ENCODE measurements at places on chromosomes 2 and 18.

- DNase-seq: no peak
Observed at GRCh38 chr2:231378026-231378722, 17.3 kb upstream of the B3GNT7 start.

GRCh38 chr18:67199993-67200617, 316.4 kb downstream of the DSEL start:
- no peak for DNase-seq

DNA sequence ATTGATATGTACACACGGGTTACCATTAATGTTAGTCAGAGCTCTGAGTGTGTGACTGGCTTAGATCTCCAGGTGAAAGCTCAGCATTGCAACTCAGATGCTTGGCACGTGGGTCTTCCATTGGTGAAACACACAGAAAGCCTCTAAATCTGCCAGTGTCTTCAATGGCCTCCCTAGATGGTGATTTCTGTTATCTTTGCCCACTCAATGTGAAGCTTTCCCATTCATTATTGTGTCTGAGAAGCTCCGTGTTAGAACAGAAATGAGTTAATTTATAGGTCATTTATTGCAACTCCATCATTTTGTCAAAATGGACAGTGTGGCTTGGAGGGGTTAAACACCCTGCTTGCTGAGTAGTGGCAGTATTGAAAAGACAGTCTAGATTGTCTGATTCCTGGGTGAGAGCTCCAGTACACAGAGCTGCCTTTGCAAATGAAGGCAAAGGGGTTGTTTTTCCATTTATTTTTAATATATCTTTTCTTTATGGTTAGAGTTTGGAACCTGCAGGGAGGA, 64.7 kb upstream of the GCFC2 start:
- DNase-seq: no peak

- no peak for DNase-seq
Observed at GRCh38 chr2:73822276-73822675, 6.5 kb upstream of the STAMBP start.

DNA sequence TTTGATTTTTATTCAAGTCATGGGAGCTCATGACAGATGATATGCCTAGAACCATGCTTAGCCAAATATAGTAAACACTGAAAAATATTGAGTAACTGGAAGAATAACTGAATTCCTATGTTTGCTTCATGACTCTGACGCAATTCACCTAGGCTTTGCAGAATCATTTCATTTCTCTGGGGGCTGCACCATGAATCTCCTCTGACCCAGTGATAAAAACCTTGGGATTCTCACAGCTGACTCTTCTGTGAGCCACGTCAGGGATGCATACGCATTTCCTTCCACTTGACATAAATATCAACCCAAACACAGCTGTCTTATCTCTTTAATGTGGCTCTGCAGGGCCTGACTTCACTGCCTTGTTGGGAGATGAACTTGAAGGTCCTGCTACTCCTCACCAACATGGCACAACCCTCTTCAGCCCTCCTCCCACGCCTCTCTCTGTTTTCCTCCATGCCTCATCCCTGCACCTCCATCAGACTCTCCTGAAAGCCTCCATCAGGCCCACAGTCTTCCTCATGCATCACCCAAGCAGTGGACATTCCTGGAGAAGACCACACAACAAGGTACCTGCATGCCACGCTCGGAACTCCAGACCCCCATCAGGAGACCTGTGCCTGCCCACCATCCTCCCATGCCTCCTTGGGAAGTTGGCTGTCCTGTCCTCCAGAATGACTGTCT, 29.8 kb downstream of the COL6A3 start:
- DNase-seq: no peak

GRCh38 chr2:188307850-188308283, 16.2 kb downstream of the GULP1 start:
- no peak for DNase-seq

DNA sequence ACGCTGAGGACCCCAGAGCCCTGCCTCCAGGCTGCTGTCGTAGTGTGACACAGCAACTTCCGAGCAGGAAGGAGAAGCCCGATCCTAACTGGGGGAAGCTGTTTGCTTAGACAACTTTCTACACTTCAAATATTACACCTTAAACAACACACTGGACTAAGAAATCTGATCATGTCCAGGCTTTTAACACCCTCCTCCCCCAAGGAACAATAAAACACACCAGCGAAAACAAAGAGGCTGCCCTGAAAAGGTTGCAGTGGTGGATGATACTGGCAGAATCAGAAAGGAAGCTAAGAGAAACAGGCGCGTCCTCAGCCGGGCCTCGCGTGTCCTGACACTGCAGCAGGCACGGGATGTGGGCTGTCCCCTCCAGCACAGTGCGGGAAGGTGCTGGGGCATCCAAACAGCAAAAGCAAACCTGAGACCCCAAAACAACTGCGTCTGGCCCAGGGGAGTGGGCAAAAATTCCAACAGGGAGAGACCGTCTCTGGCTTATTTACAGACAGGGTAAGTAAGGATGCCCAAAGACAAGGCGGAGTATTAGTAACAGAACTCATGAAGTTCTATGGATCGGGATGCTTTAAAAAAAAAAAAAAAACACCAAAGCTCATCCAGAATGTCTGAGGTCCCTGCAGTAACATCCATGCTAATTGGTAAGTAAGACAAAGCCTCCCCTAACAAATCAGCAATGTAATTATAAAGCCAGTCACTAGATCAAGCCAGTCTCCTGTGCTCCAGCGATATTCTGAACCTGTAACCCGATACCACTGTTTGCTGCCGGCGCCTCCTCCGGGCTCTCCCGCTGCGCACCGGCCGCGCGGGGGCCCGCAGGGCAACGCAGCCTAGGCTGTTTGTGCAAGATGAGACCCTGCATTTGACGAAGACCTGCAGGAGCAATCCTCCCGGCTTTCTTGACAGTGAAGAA, 9.0 kb downstream of the SERTAD2 start:
- no peak for DNase-seq

GRCh38 chr2:141137122-141137693, 993.6 kb downstream of the LRP1B start:
- DNase-seq: no peak

DNA sequence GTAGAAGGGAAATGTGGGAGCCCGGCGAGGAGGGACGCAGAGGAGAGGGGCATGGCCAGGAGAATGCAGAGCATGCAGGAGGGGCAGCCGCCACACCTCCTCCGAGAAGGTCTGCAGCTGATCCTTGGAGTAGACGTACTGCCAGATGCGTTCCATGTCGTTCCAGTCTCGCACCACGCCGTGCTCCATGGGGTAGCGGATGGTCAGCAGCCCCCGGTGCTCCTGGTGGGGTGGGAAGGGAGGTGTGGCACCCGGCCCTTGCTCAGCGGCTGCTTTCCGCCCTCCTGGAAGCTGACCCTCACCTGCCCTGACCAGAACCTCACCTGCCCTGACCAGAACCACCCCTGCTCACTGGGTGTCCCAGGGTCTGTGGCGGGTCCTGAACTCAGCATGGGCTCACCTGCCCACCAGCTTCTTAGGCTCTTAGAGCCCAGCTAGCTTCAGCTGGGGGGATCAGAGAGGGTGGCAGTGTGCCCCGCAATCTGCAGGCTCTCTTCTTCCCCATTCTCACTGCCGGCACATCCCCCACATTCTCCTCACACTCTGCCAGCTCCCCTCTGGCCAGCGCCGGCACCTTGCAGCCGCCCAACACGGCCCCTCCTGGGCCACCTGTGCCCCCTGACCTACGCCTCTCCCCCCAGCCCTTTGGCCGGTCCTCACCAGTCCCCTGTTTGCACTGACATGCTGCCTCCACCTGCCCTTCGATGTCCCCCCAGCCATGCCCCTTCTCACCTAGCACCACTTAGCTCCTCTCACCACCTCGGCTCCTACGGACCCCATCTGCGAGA, 4.4 kb downstream of the ACTR1B start:
- no peak for DNase-seq

- no peak for DNase-seq
Observed at GRCh38 chr18:10023853-10024570, 110.2 kb downstream of the VAPA start.

DNA sequence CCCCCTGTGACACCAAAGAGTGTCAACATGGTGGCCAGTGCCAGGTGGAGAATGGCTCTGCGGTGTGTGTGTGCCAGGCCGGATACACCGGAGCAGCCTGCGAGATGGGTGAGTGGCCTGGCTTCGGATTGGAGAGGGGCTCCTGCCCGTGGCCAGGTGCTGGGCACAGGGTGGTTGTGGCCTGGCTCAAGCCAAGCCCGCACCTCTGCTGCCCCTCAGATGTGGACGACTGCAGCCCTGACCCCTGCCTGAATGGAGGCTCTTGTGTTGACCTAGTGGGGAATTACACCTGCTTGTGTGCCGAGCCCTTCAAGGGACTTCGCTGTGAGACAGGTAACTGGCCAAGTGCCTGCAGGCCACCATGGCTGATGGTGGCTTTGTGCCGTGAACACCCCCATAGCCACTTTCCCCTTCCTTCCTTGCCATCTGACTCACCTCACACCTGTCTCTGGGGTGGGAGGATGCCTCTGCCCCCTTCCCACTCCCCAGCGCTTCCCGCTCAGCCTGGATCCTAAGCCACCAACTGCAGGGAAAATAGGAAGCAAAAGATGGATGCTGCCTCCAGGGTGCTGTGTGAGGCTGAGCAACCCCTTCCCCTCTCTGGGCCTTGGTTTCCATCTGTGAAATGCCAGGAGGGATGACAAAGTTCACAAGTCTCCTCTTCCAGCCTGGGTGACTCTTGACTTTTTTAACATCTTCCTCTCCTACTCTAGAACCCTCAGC, 41.8 kb downstream of the SNED1 start:
- DNase-seq: no peak

- no peak for DNase-seq
Observed at GRCh38 chr2:230794497-230794896, 70.2 kb upstream of the ITM2C start.

- DNase-seq: no peak
Observed at GRCh38 chr2:129071531-129071930, 752.9 kb upstream of the HS6ST1 start.

DNA sequence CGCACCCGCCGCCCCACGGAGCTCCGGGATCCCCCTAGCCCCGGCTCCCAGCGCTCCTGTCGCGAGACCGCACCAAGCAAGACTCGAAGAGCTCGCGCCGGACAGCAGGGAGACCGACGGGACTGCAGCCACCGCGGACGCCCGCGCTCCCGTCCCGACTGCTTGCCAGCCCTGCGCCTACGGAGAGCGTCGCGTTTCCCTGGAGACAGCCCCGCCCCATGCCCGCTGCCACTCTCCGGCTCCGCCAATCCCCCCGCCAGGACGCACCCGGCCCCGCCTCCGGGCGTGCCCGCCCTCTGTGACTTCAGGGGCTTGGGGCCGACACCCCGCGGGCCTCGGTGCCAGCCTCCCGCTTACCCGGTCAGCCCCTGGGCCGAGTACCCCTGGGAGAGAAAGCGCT, at the start of gene ANKMY1:
TSS of gene ANKMY1 (minus strand) at position 181 of the 400 bp plus-strand sequence. CDS start 653 bp downstream, outside the sequence.
- DNase-seq: no peak

- no peak for DNase-seq
Observed at GRCh38 chr2:156810094-156810493, 373.9 kb downstream of the GPD2 start.

DNA sequence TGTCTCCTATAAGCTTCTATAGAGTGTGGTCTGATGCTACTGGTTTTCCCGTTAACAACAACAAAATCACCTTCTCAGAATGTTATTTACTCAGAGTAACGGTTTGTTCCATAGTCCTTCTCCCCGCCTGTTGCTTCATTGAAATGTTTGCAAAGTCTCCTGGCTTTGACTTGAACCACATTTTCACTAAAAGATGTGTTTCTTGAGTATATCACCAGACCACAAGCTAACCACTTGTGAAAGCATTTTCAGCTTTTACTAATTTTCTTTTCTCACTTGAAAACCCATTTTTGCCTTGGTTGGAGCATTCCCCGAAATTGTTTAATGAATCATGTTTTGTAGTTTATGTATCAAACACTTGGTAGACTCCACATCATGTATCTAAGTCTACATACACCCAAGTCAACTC, 121.2 kb downstream of the DPP4 start:
- DNase-seq: no peak

GRCh38 chr2:119149611-119150010, 8.9 kb downstream of the C1QL2 start:
- no peak for DNase-seq

DNA sequence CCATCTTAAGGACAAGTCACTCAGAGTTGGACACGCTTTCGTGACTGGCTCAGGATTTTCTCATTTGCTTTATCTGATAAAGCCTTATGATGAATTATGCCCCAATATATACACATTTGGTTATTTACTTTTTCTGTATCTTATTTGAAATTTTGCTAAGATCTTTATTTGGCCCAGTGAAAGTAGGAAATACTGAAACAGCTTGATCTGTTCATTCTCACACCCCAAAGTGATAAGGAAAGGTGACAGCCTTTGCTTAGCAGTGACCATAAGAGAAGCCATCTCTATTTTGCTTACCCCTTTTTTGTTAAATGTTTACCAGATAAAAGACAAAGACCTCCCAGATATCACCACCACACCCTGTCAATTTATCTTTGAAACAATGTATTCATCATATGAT, 428.3 kb downstream of the PARD3B start:
- no peak for DNase-seq

- DNase-seq: no peak
Observed at GRCh38 chr2:54429054-54429453, 27.1 kb upstream of the SPTBN1 start.

- no peak for DNase-seq
Observed at GRCh38 chr2:10285556-10286198, 17.0 kb upstream of the HPCAL1 start.

GRCh38 chr2:20482725-20483124, 35.9 kb downstream of the RHOB start:
- DNase-seq: no peak

GRCh38 chr2:28697602-28698149, 54.0 kb upstream of the PPP1CB start:
- DNase-seq: no peak

DNA sequence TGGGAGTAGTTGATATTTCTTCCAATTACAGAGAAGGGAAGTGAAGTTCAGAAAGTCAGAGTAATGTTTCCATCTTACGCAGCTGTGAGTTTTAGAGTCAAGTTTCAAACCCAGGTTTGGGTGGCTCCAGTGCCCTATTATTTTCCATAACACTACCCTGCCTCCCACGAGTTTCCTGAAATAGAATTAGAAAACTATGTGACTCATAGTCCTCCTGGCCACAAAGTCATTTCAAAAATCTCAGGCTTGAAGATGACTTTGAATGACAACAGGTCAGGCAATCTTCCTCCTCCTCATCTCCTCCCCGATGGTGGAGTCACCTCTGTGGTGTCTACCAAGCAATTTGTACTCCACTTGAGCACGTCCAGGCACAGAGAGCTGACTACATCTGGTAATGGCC, 212.3 kb upstream of the TRIB2 start:
- DNase-seq: no peak

DNA sequence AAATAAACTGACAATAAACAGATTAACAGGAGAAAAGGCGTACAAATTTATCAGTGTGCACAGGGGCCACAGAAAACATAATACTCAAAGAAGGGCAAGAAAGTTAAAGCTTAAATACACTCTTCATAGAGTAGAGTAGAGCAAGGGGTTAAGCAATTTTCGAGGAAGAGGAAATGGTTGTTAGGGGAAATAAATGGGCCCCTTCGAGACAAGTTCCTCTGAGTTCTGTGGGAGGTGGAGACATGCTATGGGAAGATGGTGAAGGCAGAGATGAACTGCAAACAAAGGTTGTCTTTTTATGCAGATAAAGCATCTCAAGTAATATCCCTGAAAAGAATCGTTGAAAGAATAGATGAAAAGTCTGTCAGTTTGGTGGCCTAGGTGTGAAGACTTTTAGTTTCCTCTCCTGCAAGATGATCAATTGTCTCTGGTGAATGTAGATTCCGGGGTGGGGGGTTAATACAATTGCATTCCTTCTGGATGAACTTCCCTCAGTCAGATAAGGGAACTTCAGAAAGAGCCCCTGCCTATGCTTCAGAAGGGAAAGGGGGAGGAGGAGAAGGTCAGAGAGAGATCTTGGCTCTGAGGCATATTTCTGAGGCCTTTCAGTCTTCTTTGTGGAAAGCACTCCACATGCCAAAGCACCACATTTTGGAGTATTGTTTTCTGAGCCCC, 127.0 kb downstream of the METTL4 start:
- DNase-seq: no peak
